ENCODE measurements at places on chromosomes 11 and 22. TPM values are rescaled to one million over a fixed set of nuclear protein-coding genes. Genes with fewer than 3 reads are reported as not detected.

GRCh38 chr11:37072538-37073055, 474.6 kb upstream of the RAG2 start:
- no peak for DNase-seq

DNA sequence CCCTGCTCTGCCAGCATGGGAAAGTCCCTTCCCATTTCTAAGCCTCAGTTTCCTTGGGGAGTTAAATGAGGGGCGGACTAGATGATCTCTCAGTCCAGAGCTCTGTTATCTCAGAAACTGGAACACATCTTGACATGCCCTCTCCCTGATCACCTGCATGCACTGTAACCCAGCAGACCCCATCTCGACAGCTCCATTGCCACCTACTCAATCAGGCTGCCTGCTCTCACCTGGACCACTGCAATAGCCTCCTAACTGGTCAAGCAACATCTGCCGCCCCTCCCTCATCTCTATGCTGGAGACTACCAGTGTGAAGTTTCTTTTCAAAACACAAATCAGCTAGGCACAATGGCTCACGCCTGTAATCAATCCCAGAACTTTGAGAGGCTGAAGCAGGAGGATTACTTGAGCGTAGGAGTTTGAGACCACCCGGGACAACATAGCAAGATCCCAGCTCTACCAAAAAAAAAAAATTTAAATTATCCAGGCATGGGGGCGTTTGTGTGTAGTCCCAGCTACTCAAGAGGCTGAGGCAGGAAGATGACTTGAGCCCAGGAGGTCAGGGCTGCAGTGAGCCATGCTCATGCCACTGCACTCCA, 22.2 kb downstream of the LRRC55 start:
- DNase-seq, result no peak

DNA sequence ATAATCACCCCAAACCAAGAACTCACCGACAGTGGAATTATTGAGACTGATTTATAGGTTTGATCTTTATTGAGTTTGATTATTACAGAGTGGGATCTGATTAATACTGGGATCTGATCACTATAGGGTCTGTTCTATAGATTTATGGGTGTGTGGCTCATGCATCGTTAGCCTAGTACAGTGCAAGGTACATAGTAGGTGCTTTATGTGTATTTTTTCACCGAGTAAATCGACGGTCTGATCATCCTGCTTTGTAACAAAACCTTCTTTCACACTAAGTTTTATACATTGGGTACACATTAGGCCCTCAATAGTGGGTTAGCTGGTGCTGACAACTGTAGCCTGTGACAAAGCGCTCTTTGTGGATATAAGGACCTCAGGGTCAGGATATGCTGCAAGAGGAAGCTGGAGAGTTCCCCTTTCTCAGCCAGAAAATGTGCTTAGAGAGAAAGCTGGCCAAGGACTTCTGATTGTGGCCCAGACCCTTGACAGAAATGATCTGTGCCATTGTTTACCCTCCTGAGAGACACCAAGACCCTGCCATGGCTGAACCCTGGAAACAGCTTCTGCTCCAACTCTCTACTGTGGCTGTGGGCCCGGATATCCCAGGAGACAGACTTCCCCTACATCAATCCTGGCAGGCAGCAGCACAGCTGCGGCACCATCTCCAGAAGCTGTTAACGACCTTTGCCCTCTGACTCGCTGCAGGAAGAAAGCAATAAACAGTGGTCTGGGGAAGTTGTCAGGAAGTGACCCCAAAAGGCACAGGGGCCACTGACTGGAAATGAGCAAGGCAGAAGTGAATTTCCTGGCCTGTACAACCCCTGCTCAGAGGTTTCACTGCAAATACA, 16.1 kb upstream of the TPP1 start:
- DNase-seq, result peak; percentile 82

GRCh38 chr11:10991393-10991792, 133.5 kb upstream of the ZBED5 start:
- no peak for DNase-seq

GRCh38 chr22:46124383-46125144, 25.8 kb upstream of the PPARA start:
- no peak for DNase-seq

DNA sequence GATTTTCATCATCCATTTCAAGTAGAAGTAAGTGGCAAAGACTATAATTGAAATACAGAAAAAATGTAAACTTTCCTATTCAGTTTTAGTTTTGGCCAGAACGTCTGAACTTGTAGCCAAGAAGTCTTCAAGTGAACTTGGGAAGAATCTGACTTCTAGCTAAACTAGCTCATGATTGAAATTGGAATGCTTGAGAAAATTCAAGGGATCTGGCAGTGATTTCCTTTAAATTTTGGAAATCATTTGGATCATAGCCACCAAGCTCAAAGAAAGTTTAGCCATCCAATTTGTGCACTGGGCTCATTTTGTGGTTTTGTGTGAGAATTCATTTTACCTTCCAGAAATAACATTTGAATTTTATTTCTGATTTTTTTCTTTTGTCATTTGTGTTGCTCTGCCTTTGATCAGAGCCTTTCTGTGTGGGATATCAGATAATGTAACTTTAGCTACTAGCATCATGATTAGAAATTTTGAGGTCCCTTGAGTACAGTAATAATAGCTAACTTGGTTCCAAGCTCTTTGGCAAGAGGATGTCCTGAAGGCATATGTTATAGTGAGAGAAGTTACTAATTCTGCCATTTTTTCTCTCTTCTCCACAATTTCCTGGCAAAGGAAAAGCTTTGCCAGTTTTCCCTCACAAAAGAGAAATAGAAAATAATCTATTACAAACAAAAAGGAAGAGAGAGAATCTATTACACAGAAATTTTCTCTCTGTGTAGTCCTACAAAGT, 2123.7 kb upstream of the RAG2 start:
- DNase-seq, result no peak

CENPM gene
- 14.4 TPM for polyA plus RNA-seq

BBOX1 gene
- not detected for polyA plus RNA-seq

SPON1 gene
- polyA plus RNA-seq, result 2.4 TPM

CCDC83 gene
- polyA plus RNA-seq, result not detected
